ENCODE measurements at places on chromosomes 1 and 21.

GRCh38 chr1:224867715-224868114 is 61.8 kb upstream of the DNAH14 start:
- DNase-seq, result no peak

DNA sequence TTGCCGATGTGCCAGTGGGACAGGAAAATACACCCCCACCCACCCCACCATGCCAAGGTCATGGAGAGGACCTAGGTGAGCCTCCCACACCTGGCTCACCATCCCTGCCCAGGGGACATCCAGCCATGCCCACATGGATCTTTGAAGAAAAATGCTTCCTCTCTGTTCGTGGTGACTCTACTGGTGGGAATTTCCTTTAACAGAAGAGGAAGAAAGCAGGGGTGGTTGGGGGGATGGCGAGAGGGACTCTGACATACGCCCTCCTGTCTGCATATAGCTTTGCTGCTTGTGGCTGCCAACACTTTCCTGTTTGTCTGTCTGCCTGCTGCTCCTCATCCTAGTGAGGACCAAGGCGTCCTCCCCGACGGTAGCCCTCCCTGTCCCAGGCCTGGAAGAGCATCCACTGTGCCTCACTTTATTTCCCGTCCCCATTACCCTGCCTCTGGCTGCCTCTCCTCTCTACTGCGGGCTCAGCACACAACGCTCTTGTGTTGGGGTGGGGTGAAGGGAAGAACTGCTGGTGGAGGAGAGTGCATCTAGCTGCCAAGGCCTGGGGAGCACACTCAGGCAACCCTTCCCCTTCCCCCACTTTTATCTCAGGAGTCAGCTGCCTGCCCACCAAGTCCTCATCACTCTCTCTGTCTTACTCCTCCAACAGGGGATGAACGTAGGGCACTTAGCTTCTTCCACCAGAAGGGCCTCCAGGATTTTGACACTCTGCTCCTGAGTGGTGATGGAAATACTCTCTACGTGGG is 2.5 kb downstream of the SEMA4A start:
- DNase-seq, result no peak

GRCh38 chr1:36905941-36906340 is 128.4 kb downstream of the GRIK3 start:
- DNase-seq, result peak; percentile 11

GRCh38 chr1:152109231-152109997 is 5.8 kb downstream of the TCHH start:
- peak; percentile 44 for DNase-seq

DNA sequence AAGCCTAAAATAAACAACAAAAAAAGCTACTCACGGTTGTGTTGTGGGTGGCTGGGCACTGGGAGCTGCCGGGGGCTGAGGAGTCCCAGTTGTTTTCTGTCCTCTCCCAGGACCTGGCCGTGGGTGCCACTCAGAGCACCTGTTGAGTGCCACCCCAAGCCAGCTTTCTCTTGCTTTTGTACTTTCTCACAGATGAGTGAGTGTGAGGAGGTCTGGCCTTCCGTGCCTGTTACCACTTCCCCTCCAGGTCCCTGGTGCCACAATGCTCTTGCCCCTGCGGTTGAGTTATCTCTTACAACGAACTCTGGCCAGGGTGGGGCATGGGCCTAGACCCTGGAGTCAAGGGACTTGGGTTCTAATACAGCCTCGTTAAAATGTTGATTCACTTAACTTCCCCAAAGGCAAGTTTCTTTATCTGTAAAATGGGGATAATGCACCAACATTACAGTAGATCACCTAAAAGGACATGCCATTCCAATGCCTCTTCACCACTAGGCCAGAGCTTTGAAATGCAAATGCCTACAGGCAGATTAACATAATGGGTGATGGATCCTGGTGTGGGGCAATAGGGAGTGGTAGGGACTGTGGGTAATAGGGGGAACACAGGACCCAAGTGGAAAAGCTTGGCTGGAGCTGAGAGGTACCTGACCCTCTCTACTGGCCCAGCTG is at the start of gene CNR2:
TSS of gene CNR2 (minus strand) at position 151 of the 669 bp plus-strand sequence. CDS start 37,745 bp downstream, outside the sequence.
- no peak for DNase-seq

- DNase-seq, result no peak
These were observed 1279.9 kb upstream of the TMPRSS15 start for GRCh38 chr21:19683492-19683891.

GRCh38 chr1:206595581-206596318 is 16.5 kb downstream of the EIF2D start:
- no peak for DNase-seq

GRCh38 chr1:46532498-46533178 is 18.8 kb downstream of the KNCN start:
- peak; percentile 85 for DNase-seq

GRCh38 chr1:78071696-78072095 is 25.9 kb downstream of the GIPC2 start:
- DNase-seq, result no peak

- DNase-seq, result no peak
These were observed 103.3 kb downstream of the RAVER2 start for GRCh38 chr1:64848136-64848535.

GRCh38 chr1:991895-992294 is 8.0 kb downstream of the HES4 start:
- no peak for DNase-seq

- DNase-seq, result no peak
These were observed 43.0 kb upstream of the RXRG start for GRCh38 chr1:165487921-165488320.

GRCh38 chr1:76639181-76639580 is 228.1 kb upstream of the ST6GALNAC5 start:
- DNase-seq, result no peak

- DNase-seq, result no peak
These were observed 320.3 kb downstream of the FAM72C start for GRCh38 chr1:143651350-143651992.

GRCh38 chr1:100039591-100039990 is 69.8 kb downstream of the SLC35A3 start:
- DNase-seq, result no peak

GRCh38 chr1:111690306-111690617 is 48.9 kb downstream of the INKA2 start:
- DNase-seq, result no peak

DNA sequence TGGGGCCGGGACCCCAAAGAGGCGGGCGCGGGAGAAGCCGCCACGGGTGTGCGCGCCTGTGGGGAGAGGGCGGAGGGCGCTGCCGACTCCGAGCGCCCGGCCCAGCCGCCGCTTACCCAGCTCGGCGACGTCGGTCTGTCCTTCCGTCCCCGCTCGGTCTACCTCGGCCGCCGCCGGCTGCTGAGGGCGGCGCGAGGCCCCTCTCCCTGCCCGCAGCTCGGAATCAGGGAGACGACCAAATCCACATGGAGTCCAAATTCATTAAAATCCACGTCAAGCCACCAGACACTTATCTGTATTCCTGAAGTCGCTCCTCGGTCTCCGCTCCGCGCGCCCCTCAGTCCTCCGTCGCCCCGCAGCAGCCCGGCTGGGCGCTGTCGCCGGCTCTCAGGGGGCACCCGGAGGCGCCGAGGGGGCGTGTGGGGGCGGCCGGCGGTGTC is 637 bp downstream of the PLXNA2 start:
- DNase-seq, result no peak

DNA sequence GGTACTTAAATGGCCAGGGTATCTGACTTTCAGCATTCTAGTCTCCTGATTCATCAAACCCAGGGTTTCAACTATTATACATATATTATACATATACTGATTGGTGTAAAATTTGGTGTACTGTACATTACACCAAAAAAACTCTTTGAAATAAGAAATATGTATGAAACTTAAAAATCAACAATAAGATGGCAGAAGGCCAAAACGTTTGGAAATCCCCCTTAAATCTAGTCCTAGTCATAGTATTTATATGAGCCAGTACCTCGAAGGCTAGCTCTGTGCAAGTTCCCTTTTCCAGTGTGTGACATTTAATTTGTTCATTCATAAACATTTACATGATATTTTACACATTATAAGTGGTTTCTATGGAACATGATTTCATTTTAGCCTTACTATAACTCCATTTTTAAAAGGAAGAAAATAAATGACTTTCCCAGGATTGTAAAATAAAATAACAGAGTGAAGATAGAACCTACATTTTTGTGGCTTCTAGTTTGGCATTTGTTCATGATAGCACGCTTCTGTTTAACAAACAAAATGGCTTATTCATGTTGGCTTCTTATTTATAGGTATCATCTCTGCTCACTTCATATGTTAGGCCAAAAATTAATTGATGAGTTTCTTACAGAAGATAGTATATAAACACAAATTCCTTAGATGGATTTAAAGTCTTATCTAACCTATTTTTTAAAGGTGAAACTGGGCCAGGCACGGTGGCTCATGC is 18.8 kb upstream of the ZNF281 start:
- no peak for DNase-seq

DNA sequence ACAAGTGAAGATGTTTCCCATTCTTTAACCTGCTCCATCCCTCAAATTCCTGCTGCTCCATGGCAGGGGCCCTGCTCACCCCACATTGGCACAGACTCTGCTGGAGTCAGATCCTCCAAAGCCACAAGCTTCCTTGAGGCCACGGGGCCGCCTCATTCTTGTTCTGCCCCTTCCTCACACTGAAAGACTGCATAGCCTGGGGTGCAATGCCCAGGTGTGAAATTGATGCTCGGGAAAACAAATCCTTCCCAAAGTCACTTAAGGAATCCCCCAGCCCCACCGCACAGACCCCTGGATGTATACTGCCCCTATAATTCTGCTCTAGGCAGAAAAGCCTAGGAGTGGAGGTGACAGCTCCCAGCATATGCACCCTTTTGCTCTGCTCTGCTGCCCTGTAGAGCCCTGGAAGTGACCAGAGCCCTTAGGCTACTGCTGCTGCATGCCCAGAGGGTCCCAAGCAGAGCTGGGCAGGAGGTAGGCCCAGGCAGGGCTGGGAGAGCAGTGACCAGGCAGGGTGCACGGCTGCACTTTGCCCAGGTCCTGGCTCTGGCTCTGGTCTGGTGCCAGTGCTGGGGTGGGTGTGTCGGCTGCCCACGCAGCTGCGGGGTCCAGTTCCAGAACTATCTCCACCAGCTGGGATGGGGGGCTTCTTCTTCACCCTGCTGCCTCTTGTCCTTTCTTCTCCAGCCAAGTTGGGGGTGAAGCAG is 1.6 kb downstream of the HES2 start:
- DNase-seq, result no peak
